ENCODE measurements at places on chromosomes 5 and 9.
A peak's percentile ranks its signal among the peaks of the same experiment; 100 is the strongest.

GRCh38 chr9:124468061-124468740 is 17.9 kb downstream of the ADGRD2 start:
- no peak for DNase-seq

GRCh38 chr5:114782869-114783268 is 386.8 kb downstream of the TRIM36 start:
- DNase-seq, result no peak

GRCh38 chr5:23994581-23995370 is 487.4 kb downstream of the PRDM9 start:
- DNase-seq, result no peak

DNA sequence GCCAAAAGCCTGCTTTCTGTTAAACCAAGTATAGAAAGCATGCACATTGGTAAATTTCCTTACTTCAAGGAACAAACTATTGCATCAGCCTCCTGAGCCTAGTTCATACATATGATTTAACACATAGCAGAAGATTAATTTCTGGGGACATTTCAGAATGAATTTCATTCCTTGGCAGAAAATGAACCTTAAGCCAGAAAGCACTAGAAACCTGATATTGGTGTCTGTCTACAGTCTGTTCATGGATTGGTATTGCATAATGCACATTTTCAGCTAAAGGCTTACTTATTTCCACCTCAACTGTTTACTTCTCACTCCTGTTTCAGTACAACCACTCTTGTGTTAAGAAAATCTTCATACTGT is 1471.8 kb upstream of the NUDT12 start:
- DNase-seq, result no peak

DNA sequence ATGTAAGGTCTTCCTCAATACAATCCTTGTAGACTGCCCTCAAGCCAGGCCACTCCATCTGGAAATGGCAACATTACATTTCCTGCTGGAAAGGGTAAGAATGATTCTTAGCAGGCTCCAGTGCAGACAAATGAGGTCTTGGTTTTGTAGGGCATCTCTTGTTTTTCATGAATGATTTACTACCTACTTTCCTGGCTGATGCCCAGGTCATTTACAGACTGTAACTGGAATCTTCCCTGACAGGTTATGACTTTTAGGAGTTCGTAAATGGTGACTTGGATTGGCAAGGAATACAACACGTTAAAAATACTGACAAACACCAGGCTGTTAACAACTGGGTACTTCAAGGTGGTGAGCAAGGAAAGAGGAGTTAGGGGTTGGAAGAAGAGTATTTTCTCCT is 510.5 kb upstream of the TNC start:
- DNase-seq, result peak; percentile 10

DNA sequence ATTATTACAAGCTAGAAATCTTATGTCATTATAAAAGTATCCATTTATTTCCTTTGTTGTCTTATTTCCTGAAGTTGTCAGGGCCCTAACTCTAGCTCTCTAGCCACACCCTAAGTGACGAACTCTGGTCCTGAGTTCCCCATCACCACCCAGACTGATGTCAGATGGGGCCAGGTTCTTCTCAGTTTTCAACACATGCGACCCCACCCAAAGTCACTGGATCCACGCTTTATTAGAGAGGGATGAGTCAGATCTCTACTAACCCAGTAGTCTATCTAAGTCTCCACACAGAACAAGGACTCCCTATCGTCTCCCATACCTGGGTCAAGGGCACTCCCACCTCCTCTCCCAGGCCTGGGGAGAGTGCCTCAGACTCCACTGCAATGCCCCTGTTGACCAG is 6.8 kb upstream of the FEM1C start:
- no peak for DNase-seq

DNA sequence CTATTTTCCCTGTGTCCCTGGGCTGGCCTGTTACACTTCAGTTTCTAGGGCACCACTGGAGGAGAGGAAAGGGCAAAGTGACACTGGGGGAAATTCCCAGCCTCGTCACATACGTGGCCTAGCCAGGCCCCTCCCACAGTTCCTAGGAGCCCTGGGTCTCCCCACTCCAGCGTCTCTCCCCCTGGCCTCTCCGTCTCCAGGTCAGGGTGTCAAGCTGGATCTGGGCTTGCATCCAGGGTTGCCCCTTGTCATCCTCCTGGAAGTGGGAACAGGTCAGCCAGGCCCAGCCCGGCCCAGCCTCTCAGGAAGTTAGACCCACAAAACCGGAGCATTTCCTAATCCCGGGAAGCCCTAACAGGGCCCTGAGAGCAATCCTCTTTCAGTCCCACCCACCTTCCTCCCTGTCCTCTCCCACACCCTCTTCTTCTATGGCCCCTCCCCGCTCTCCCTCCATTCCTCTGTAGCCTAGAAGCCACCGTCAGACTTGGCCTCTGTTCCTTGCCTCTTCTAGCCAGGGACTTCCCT is 4.7 kb upstream of the TNIP1 start:
- DNase-seq, result peak; percentile 77

DNA sequence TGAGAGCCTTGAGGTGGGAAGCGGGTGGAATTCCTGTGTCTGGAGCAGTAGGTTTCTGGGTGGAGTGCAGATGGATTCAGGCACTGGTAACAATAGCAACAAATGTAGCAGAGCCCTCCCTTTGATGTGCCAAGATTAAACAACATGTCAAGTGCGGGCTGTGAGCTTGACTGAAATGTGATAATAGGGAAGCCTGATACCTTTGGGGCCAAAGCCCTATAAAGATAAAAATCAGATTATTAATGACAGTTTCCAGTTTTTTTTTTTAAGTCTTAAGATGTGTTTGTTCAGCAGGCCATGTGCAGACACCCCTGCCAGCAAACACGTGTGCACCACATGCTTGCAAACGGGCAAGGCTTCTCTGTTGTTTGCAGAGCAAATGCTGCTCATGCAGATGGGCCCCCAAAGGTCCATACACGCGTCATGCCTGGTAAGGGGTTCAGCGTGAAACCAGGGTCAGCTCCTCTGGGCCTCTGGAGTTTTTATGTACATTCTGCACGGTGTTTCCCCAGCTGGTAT is 193.2 kb downstream of the GADD45G start:
- no peak for DNase-seq

DNA sequence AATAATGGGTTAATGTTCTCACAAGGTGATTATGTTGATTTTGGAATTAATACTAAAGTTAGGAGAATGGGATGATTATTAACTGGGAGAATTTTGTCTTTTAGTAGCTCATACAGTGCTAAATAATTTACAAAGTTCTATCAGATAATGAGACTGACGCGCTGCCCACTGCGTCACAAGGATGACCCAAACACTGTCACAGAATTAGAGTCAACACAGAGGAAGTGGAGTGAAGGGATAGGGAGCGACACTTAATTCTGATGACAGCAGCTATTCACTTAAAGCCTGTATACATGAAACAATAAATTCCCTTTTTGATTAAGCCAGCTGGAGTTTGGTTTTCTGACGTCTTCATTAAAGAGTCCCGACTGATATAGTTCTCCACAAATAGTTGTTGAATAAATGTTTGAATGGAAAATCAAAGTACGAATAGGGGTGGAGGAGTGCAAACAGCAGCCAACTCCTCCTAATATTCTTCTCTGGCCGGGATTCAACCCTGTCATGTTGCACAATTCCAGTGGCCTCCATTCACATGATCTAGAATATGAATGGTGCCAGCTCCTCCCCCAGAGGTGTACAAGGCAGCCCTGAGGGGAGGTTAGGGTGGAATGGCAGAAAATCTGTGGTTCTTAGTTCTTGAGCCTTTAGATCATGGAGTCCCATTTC is 140.3 kb downstream of the PCSK1 start:
- no peak for DNase-seq

DNA sequence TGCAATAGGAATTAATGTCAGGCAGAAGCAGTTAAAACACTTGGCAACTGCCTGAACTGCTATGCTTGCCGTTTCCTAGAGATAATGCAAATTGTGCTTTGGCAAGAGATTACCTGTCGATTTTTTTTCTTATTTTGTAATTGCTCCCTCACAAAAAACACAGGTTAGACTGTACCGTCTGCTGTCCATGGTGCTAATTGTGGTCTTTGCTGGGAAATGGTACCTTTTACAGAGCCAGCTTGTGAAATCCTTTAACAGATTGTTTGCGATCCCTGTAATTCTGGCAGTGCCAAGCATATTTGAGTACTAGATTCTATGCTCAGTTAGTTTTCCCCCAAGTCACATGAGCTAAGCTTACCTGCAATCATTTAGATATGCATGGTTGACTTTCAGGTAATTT is 2125.8 kb upstream of the WWC1 start:
- DNase-seq, result no peak

- no peak for DNase-seq
Observed at GRCh38 chr9:123771690-123772089, 158.2 kb downstream of the DENND1A start.

DNA sequence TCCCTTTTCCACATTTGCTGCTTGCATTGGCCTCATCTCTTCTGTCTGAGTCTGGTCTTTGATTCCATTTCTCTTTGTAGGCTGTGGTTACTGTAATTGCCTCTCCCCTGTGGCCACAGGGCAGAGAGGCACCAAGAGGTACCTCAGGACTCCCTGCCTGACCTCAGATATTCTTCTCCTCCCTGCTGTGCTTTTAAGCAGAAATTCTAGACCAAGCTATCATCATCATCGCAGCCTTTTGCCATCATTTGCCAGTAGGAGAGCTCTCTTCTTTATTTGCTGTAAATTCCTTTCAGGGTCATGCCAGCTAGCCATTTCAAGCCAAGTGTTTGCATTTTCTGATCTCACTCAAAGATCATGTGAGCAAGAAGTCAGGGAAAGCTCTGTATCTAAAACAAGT is 369.6 kb downstream of the ICE1 start:
- no peak for DNase-seq

DNA sequence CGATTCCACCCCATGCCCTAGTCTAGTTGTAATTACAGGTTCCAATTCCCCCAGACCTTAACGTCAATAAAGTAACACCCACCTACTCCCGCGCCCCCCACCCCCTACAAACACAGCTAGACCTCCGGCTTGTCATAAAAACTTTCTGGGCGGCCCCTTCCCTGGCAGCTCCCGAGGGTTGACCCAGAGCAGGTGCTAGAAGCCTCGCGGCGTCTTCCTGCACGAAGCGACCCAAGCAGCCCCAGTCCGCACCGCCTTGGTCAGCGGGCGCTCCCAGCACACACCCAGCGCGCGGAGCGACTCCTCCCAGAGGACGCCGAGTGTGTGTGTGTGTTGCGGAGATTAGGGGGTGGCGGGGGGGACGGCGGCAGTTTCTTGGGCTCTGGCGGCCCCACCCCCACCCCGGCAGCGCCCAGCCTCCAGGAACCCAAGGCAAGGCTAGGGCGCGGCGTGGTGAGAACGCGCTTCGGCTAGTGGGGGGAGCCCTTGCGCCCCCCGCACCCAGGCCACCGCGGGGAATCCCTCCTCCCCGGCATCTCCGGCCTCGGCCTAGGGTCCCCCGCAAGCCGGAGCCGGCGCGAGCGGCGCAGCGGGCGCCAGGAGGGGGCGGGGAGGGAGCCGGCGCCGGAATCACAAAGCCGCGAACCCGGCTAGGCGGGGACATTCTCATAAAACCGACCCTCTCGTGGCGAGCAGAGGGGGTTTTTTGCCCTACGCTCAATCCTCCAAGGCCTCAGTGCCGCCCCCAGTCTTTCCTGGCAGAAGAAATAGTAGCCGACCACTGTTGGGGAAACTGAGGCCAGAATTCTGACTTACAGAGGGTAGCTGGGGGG is 2.2 kb downstream of the PCDH1 start:
- no peak for DNase-seq

DNA sequence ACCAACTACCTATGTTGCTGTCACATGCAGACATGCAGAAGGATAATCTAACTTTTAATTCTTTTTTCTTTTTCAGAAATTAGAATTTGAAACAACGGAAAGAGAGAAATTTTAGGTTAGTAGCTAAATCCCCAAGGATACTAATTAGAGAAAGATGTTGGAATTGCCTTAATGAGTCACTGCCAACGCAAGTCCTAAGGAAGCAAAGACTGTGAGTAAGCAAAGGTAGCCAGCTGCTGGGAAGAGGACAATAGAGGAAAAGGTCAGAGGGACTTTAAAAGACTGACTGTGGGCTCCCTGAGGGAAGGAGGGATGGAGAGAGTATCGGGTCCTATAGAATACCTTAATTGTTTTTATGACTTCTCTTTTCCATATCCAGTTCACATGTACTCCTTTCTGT is 461.9 kb upstream of the PAPPA start:
- DNase-seq, result no peak

- DNase-seq, result peak; percentile 29
Observed at GRCh38 chr5:112878760-112879159, 17.7 kb downstream of the SRP19 start.

GRCh38 chr5:91848453-91848852 is 465.3 kb upstream of the ARRDC3 start:
- no peak for DNase-seq

Measured in kidney glomerular epithelial cell (primary cell).